ENCODE measurements at places on chromosomes 5 and 9.

- no peaks in the 10 kb centered on the region for H3K27me3 ChIP-seq
- no peaks in the 10 kb centered on the region for H3K4me1 ChIP-seq
- H3K4me3 ChIP-seq = no peak overlapping the region
- DNase-seq = no peak
These were observed 11.8 kb downstream of the ARL14EPL start for GRCh38 chr5:116044073-116044472.

- no peaks in the 10 kb centered on the region for H3K36me3 ChIP-seq
- DNase-seq = no peak
- H3K27me3 ChIP-seq = no peaks in the 10 kb centered on the region
- no peak overlapping the region for H3K4me3 ChIP-seq
- H3K27ac ChIP-seq = no peak overlapping the region
These were observed 330.5 kb downstream of the TLR4 start for GRCh38 chr9:118034701-118035100.

GRCh38 chr5:35035271-35035670 lies 12.5 kb downstream of the AGXT2 start:
- no peaks in the 10 kb centered on the region for H3K36me3 ChIP-seq
- H3K4me3 ChIP-seq = no peak overlapping the region
- no peaks in the 10 kb centered on the region for H3K27me3 ChIP-seq

GRCh38 chr5:179382486-179382885 lies 37.2 kb upstream of the ADAMTS2 start:
- H3K27me3 ChIP-seq = no peaks in the 10 kb centered on the region
- DNase-seq = peak; percentile 39
- H3K27ac ChIP-seq = no peak overlapping the region
- H3K4me1 ChIP-seq = peaks cover 10% of the 10 kb centered on the region

DNA sequence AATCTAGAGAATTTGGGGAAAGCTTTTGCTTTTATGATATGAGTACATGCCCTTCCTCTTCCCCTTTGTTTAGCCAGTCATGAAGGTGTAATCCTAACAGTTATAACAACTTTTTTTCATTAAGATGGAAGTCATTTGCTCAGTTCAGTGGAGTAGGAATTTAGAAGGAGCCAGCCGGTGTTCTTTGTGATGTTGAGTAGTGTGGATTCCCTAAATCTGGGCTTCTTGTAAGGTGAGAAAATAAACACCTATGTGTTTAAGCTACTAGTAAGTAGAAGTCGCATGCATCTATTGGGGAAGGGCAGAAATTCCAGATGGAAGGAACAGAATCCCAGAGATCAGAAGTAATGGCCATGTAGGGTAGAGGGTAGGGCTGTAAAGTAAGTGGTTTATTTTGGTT lies 13.6 kb upstream of the CNTLN start:
- no peaks in the 10 kb centered on the region for H3K27me3 ChIP-seq
- DNase-seq = no peak
- no peak overlapping the region for H3K27ac ChIP-seq
- no peaks in the 10 kb centered on the region for H3K36me3 ChIP-seq
- H3K4me1 ChIP-seq = no peaks in the 10 kb centered on the region
- H3K4me3 ChIP-seq = no peak overlapping the region

DNA sequence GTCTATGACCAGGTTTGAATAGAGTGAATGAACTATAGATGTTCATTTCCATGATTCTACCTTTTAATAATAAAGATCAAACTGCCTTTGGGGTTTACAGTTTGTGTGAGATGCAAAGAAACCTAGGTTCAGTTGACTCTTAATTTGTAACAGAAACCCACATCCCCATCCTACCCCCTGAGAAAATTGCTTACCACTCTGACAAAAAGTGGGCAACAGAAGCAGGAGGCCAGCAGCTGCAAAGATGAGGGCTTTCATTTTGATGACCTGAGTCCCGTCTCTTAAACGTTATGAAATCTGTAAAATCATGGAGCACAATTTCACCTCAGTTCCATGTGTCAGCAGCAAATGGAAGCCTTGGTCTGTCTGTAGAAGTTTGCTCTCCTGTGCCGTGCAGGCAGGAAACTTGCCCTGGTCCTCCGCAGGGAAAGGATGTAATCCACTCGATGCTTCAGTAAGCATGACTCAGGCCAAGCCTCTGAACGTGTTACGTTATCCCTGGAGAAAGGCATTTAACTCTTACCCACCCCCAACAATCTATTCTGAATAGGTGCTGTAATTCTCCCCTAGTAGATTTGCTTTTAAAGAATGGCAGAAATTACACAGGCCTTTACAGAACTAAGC lies at the start of gene F2RL2:
F2RL2 (minus strand) TSS at position 431 of the 624 bp plus-strand sequence; CDS start at position 258, 173 bp downstream.
- DNase-seq = no peak
- H3K36me3 ChIP-seq = no peaks in the 10 kb centered on the region
- H3K4me3 ChIP-seq = no peak within 1 kb of the TSS
- no peak within 1 kb of the TSS for H3K27ac ChIP-seq
- H3K4me1 ChIP-seq = no peaks in the 10 kb centered on the region

DNA sequence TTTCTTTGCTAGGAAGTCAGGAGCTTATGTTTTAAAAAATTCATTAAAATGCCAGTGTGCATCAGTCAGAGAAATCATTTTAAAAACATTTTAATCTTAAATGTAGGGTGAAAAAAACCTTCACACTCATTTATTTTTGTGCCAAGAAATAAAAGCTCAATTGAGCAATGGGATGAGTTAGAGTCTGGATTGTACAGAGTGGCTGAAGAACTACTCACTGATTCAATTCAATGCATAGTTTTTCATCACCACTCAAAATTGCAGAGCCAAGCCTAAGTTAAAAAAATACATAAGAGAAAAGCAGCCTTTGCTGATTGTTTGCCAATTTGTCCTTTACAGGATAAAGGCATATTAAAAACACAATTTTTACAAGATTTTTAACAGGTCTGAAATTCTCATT lies 168.2 kb upstream of the DMRTA1 start:
- peak; percentile 3 for DNase-seq
- no peaks in the 10 kb centered on the region for H3K36me3 ChIP-seq
- H3K27ac ChIP-seq = no peak overlapping the region
- no peak overlapping the region for H3K4me3 ChIP-seq
- no peaks in the 10 kb centered on the region for H3K4me1 ChIP-seq

GRCh38 chr9:91361291-91362050 lies at the start of gene AUH:
AUH (minus strand) TSS chr9:91361918; CDS start chr9:91361889, 29 bp downstream.
- H3K4me1 ChIP-seq = peaks cover 3% of the 10 kb centered on the region
- H3K27ac ChIP-seq = peak within 1 kb of the TSS; percentile 40
- no peaks in the 10 kb centered on the region for H3K27me3 ChIP-seq
- no peaks in the 10 kb centered on the region for H3K36me3 ChIP-seq

DNA sequence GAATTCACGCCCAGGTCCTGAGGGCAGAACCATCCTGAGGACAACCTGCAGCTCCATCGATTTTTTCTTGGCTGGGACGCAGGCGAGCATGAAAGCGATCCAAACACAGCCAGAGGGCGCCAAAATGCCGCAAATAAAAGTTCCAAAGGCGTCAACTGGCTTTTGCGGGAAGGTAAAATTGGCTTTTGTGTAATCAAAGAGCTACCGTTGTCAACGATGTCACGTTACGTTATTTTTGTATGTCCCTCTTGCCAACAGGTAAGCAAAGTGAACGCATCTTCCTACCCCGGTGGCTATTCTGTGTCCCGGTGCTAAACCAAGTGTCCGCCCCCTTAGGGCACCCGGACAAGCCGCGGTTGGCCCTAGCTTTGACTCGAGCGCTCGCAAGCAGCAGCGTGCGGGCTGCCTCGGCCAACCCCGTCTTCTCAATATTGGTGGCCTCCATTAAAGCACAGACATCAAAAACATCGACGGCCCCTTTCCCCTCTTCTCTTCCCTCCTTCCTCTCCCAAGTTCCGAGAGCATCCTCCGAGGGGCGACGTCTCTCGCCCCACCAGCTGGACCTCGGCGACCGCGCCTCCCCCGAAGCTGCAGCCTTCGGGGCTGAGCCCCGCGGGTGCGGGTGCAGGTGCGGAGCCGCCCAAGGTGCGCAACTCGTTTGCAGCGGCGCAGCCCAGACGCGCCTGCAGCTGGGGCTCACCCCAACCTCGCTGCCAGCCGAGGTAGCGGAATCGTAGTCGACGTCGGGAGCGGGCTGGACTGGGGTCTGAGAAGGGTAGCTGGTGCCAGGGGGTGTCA lies 1.1 kb upstream of the BASP1 start:
- DNase-seq = peak; percentile 99
- H3K27me3 ChIP-seq = no peaks in the 10 kb centered on the region
- peaks cover 10% of the 10 kb centered on the region for H3K4me1 ChIP-seq
- peak overlapping the region; percentile 70 for H3K4me3 ChIP-seq

- no peaks in the 10 kb centered on the region for H3K36me3 ChIP-seq
- DNase-seq = no peak
- H3K27ac ChIP-seq = no peak overlapping the region
- no peak overlapping the region for H3K4me3 ChIP-seq
These were observed 321.5 kb upstream of the CLINT1 start for GRCh38 chr5:158180407-158180806.

DNA sequence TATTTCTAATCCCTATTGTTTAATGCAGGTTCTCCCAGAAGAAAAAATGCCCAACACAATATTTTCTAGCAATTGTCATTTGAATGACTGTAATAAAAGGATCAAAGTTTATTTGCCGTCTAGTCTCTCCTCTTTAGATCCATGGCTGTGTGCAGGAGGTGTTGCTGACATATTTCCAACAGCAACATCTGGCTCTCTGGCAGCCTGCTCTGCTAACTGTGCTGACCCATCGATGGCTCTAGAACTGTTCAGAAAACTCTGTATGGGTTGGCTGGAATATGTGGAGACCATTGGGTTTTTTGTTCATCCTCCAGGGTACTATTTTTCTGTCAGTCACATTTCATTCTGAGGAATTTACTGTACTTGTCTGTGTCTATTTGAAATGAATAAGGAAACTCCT lies 202.0 kb upstream of the SLC27A6 start:
- no peak overlapping the region for H3K27ac ChIP-seq
- DNase-seq = no peak
- peaks cover 3% of the 10 kb centered on the region for H3K4me1 ChIP-seq
- no peak overlapping the region for H3K4me3 ChIP-seq

GRCh38 chr9:6354072-6354686 lies 26.0 kb downstream of the TPD52L3 start:
- H3K36me3 ChIP-seq = no peaks in the 10 kb centered on the region
- no peak overlapping the region for H3K4me3 ChIP-seq
- no peaks in the 10 kb centered on the region for H3K27me3 ChIP-seq
- peak; percentile 56 for DNase-seq
- no peak overlapping the region for H3K27ac ChIP-seq
- H3K4me1 ChIP-seq = no peaks in the 10 kb centered on the region

GRCh38 chr5:7208938-7209337 lies 187.0 kb upstream of the ADCY2 start:
- no peak for DNase-seq
- no peak overlapping the region for H3K27ac ChIP-seq
- H3K4me3 ChIP-seq = no peak overlapping the region
- no peaks in the 10 kb centered on the region for H3K36me3 ChIP-seq
- no peaks in the 10 kb centered on the region for H3K4me1 ChIP-seq

- H3K36me3 ChIP-seq = no peaks in the 10 kb centered on the region
- no peak overlapping the region for H3K27ac ChIP-seq
- no peak for DNase-seq
- H3K27me3 ChIP-seq = no peaks in the 10 kb centered on the region
These were observed 109.3 kb upstream of the CPEB4 start for GRCh38 chr5:173778784-173779304.

DNA sequence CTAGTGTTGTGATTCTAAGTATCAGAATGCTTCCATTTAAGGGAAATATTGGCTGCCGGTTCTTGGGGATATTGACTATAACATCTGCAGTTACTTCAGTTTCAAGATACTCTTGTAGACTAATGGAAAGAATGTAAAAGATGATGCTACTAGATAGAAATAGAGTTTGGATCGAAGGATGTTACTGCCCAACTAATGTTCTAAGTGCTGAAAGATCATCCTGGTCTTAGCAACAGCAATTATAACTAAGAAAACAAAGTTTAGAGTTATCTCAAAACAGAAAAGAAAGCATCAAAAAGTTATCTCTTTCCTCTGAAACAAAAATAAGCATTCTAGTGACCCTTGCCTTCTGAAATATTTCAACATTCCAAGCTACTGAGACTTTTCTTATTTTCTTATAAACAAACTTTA lies 49.9 kb downstream of the ITGA1 start:
- no peaks in the 10 kb centered on the region for H3K27me3 ChIP-seq
- H3K4me1 ChIP-seq = no peaks in the 10 kb centered on the region
- no peaks in the 10 kb centered on the region for H3K36me3 ChIP-seq
- no peak overlapping the region for H3K27ac ChIP-seq
- peak; percentile 28 for DNase-seq
- H3K4me3 ChIP-seq = no peak overlapping the region

All from trophoblast cell (in vitro differentiated cells and primary cell).